Body of pancreas (tissue), 4 donors: ENCODE measurements at places on chromosomes 6 and 20.

- H3K27ac ChIP-seq = peak overlapping the region; percentile 93
- H3K36me3 ChIP-seq = no peaks in the 10 kb centered on the region
- H3K27me3 ChIP-seq = no peaks in the 10 kb centered on the region
- H3K4me3 ChIP-seq = peak overlapping the region; percentile 44
- peak; percentile 46 for DNase-seq
- peaks cover 27% of the 10 kb centered on the region for H3K4me1 ChIP-seq
Observed at GRCh38 chr6:21595285-21596144, 2.0 kb downstream of the SOX4 start.

DNA sequence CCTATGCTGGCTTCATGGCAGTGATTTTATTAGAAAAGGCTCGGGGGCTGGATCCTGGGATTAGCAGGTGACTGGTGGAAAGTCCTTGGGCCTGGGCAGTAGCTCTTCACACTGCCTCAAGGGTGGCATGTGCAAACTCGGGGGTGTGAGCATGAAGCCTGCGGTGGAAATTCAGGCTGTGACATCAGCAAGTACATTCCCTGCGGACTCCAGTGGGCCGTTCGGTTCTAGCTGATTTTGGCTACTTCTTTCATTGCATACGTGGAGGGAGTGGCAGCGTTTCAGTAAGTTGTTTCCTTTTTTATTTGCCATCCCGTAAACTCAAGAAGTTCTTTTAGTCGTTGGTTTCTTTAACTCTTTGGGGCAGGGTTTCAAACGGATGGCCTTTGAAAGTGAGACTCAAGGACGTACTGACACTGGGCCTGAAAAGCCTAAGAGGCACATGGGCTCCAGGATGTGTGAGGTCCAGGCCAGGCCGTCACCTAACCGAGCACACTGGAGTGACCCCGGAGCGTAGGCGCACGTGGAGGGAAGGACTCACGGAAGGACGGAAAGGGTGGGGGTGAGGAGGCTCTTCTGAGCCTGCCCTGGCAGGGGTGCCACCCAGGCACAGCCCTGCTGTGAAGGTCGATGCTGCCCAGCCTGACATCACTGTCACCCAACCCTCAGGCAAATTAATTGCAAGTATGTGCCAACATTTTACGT, 104.0 kb upstream of the FRMD1 start:
- no peak overlapping the region for H3K4me3 ChIP-seq
- DNase-seq = no peak
- no peaks in the 10 kb centered on the region for H3K27me3 ChIP-seq
- H3K4me1 ChIP-seq = no peaks in the 10 kb centered on the region

- no peaks in the 10 kb centered on the region for H3K27me3 ChIP-seq
- no peak overlapping the region for H3K27ac ChIP-seq
- no peak overlapping the region for H3K4me3 ChIP-seq
- peaks cover 20% of the 10 kb centered on the region for H3K4me1 ChIP-seq
- H3K36me3 ChIP-seq = no peaks in the 10 kb centered on the region
Observed at GRCh38 chr20:54103762-54104600, 33.6 kb upstream of the BCAS1 start.

- no peaks in the 10 kb centered on the region for H3K27me3 ChIP-seq
- H3K36me3 ChIP-seq = no peaks in the 10 kb centered on the region
- no peak for DNase-seq
- H3K4me3 ChIP-seq = no peak overlapping the region
Observed at GRCh38 chr6:68252632-68253031, 382.4 kb upstream of the ADGRB3 start.

GRCh38 chr6:4130357-4130987, 4.9 kb downstream of the ECI2 start:
- H3K36me3 ChIP-seq = no peaks in the 10 kb centered on the region
- DNase-seq = peak; percentile 85
- no peak overlapping the region for H3K4me3 ChIP-seq
- H3K27me3 ChIP-seq = no peaks in the 10 kb centered on the region

GRCh38 chr6:63597141-63598048, 25.1 kb downstream of the LOC128125822 start:
- H3K27me3 ChIP-seq = no peaks in the 10 kb centered on the region
- H3K4me1 ChIP-seq = peaks cover 4% of the 10 kb centered on the region
- DNase-seq = no peak

DNA sequence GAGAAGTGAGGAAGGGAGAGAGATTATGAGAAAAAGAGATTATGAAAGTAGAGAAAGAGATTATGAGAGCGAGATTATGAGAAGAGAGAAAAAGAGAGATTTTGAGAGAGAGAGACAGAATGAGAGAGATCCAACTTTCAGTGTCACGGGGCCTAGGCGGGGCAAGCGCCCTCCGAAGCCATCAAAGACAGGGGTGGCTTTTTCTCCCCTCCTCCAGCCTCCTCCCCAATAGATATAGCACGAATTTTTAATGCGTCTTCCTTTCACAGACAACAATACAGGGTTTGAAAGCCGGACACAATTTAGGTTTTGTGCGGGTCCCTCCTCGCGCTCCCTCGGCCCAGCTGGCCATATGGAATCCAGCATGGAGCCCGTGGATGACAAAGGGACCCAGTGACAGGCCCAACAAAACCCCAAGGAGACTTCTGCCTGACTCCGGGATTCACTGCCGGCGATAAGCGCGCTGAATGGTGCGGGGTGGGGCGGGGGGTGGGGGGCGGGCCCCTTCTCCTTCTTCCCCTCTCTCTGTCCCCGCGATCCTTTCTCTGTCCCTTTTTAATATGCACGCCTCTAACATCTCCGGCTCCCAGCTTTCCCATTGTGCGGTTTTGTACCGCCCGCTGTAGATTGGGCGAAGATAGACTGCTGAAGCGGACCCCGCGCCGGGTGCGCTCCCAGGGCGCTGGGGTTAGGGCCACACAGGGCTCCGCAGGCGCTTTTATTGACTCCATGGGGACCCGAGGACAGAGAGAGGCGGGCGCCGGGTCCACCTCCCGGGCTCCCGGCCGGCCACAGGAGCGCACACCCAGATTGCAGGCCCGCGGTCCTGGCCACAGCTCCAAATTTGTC, 5.4 kb downstream of the NKX2-2 start:
- H3K4me3 ChIP-seq = no peak overlapping the region

GRCh38 chr6:73585566-73586415, 65.0 kb upstream of the EEF1A1 start:
- H3K4me3 ChIP-seq = no peak overlapping the region
- peaks cover 25% of the 10 kb centered on the region for H3K4me1 ChIP-seq
- DNase-seq = peak; percentile 45
